Cardiac muscle cell (in vitro differentiated cells and primary cell): ENCODE measurements at places on chromosomes 11 and 22.

GRCh38 chr11:124941703-124942102, 5.9 kb upstream of the HEPACAM start:
- no peaks in the 10 kb centered on the region for H3K4me1 ChIP-seq
- H3K36me3 ChIP-seq: no peaks in the 10 kb centered on the region
- H3K27ac ChIP-seq: no peak overlapping the region
- no peak overlapping the region for H3K4me3 ChIP-seq

DNA sequence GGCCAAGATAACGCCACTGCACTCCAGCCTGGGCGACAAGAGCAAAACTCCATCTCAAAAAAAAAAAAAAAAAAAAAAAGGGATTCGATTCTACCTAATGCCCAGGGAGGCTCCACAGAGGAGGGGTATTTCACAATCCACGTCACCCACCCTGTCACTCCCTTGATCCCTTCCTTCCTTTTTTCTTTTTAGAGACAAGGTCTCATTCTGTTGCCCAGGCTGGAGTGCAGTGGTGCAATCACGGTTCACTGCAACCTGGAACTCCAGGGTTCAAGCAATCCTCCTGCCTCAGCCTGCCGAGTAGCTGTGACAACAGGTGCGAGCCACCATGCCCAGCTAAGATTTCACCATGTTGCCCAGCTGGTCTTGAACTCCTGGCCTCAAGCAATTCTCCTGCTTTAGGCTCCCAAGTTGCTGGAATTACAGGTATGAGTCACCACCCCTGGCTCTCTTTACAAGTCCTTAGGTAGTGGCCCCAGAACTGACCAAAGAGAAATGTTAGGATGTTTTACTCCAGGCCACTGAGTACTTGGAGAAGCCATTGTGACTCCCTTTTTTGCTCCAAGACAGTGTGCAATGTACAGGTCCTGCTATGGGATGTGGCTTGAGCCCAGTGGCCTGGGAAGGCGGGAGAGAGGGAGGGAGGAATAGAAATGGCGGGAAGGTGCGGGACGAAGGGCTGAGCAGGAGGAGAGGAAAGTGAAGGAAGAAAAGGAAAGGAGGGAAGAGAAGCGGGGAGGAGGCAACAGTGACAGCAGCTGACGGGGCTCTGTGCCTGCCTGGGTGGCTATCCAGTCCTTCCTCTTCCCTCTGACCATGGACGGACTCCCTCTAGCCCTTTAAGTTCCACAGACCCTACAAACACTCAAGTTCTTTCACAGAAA, 11.8 kb upstream of the FXYD2 start:
- no peak overlapping the region for H3K4me3 ChIP-seq
- peaks cover 11% of the 10 kb centered on the region for H3K36me3 ChIP-seq
- H3K4me1 ChIP-seq: no peaks in the 10 kb centered on the region
- no peaks in the 10 kb centered on the region for H3K27me3 ChIP-seq

- peaks cover 6% of the 10 kb centered on the region for H3K4me1 ChIP-seq
- no peak for DNase-seq
- H3K36me3 ChIP-seq: no peaks in the 10 kb centered on the region
- no peak overlapping the region for H3K27ac ChIP-seq
- no peak overlapping the region for H3K4me3 ChIP-seq
- H3K27me3 ChIP-seq: peaks cover 43% of the 10 kb centered on the region
Observed at GRCh38 chr11:3876613-3877012, 21.1 kb downstream of the STIM1 start.

GRCh38 chr22:22235558-22235957, 9.0 kb upstream of the VPREB1 start:
- H3K27me3 ChIP-seq: peaks cover 78% of the 10 kb centered on the region
- DNase-seq: no peak
- no peak overlapping the region for H3K27ac ChIP-seq
- H3K4me1 ChIP-seq: no peaks in the 10 kb centered on the region
- H3K4me3 ChIP-seq: no peak overlapping the region
